ENCODE measurements at places on chromosomes 7 and 10.

GRCh38 chr10:83083831-83084230 lies 1055.5 kb upstream of the GHITM start:
- DNase-seq, result no peak
- no peaks in the 10 kb centered on the region for H3K36me3 ChIP-seq
- no peak overlapping the region for H3K4me3 ChIP-seq
- H3K27me3 ChIP-seq, result no peaks in the 10 kb centered on the region
- no peak overlapping the region for H3K27ac ChIP-seq

DNA sequence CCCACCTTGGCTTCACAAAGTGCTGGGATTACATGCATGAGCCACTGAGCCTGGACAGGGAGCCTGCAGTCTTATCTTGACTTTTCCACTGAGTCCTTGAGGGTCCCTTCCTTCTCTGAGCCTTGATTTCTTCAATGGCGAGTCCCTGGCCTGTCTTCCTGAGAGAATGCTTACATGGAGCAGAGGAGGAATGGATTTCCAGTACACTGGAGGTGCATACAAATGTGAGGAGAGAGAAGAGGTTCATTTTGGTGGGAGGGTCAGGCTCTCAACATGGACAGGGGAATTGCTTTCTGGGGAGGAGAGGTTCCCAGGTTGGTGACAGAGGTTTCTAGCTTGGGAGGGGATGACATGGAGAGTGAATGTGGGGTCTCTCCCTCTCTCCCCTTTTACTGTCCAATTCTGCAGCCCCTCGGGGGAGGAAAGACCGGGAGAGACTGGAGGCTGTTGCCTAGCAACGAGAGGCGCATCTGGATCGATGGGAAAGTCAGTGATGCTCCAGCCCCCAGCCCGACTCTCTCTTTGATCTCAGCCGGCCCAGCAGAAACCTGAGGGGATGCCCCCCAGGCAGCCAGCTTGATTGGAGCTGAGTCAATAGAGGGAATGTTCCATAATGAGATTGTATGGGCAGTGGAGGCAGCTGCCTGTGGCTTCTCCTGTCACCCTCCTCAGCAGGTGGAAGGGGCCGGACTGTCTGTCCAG lies 14.8 kb downstream of the SRRM3 start:
- no peak for DNase-seq
- no peak overlapping the region for H3K27ac ChIP-seq
- peaks cover 20% of the 10 kb centered on the region for H3K27me3 ChIP-seq
- no peak overlapping the region for H3K4me3 ChIP-seq

DNA sequence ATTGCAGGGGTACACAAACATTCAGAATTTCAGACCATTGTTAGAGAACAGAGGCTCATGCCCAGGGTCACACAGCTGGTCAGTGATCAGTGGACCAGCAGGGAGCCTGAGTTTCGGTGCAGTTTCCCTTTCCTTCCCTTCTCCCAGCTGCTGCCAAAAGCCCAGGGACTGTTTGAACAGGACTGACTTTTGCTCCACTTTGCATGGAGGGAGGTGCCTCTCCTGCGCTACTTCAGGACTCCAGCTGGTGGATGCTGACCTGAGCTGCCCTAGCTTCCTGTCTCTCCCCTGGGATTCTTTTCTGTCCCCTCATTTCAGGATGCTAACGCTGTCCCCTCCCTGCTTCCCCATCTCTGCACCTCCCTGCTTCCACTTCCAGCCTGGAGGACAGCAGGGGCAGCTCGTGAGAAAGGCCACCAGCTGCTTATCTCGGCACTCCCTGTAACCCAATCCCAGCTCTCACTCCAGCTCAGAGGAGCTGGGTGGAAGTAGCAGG lies 14.5 kb downstream of the SH2D4B start:
- no peak overlapping the region for H3K4me3 ChIP-seq
- no peak overlapping the region for H3K27ac ChIP-seq
- no peak for DNase-seq
- peaks cover 5% of the 10 kb centered on the region for H3K4me1 ChIP-seq
- H3K36me3 ChIP-seq, result peaks cover 7% of the 10 kb centered on the region
- no peaks in the 10 kb centered on the region for H3K27me3 ChIP-seq

- no peak overlapping the region for H3K4me3 ChIP-seq
- DNase-seq, result no peak
- no peaks in the 10 kb centered on the region for H3K4me1 ChIP-seq
These were observed 6.9 kb upstream of the LDB3 start for GRCh38 chr10:86661161-86662025.

GRCh38 chr10:130244031-130244927 lies 108.1 kb downstream of the GLRX3 start:
- H3K27ac ChIP-seq, result no peak overlapping the region
- peaks cover 25% of the 10 kb centered on the region for H3K36me3 ChIP-seq
- no peak for DNase-seq
- H3K4me1 ChIP-seq, result no peaks in the 10 kb centered on the region
- no peak overlapping the region for H3K4me3 ChIP-seq

- no peaks in the 10 kb centered on the region for H3K27me3 ChIP-seq
- H3K4me3 ChIP-seq, result peak overlapping the region; percentile 56
These were observed 59.8 kb downstream of the COA1 start for GRCh38 chr7:43669286-43670081.

- no peak overlapping the region for H3K4me3 ChIP-seq
- DNase-seq, result no peak
- no peaks in the 10 kb centered on the region for H3K36me3 ChIP-seq
- no peaks in the 10 kb centered on the region for H3K27me3 ChIP-seq
These were observed 30.6 kb downstream of the PODXL start for GRCh38 chr7:131525820-131526219.

- no peaks in the 10 kb centered on the region for H3K36me3 ChIP-seq
- no peak overlapping the region for H3K4me3 ChIP-seq
- H3K27ac ChIP-seq, result no peak overlapping the region
- DNase-seq, result no peak
- no peaks in the 10 kb centered on the region for H3K4me1 ChIP-seq
These were observed 1279.1 kb upstream of the SORCS1 start for GRCh38 chr10:108443636-108444035.

DNA sequence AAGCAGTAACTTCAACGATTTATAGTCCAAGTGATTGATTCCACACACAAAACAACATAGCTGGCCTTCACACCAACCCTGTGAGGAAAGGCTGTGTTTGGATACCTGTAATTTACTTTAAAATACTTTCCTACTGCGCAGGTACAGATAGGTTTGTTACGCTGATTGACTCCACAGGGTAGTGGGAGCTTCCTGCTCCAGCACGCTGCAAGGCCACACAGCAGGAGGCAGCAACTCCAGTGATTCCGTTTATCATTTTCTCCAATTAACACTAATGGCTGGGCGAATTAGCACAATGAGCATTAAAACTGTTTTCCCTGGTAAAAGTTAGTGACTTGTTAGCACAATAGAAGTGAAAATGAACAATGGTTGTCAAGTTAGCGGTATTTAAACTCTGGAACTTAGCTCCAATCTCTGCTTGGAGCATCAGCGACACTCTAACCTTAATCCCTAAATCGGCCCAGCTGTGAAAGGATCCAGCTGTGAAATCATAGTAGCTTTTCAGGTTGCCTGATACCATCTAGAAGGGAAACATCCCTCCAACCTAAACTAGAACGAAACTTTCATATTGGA lies 959 bp downstream of the DCLRE1C start:
- peak overlapping the region; percentile 89 for H3K27ac ChIP-seq
- H3K4me3 ChIP-seq, result peak overlapping the region; percentile 92
- no peak for DNase-seq
- H3K27me3 ChIP-seq, result no peaks in the 10 kb centered on the region

GRCh38 chr7:149130572-149131198 lies 4.6 kb upstream of the ZNF425 start:
- H3K27me3 ChIP-seq, result no peaks in the 10 kb centered on the region
- DNase-seq, result no peak
- peaks cover 22% of the 10 kb centered on the region for H3K4me1 ChIP-seq
- H3K27ac ChIP-seq, result no peak overlapping the region
- no peak overlapping the region for H3K4me3 ChIP-seq
- H3K36me3 ChIP-seq, result peaks cover 10% of the 10 kb centered on the region

DNA sequence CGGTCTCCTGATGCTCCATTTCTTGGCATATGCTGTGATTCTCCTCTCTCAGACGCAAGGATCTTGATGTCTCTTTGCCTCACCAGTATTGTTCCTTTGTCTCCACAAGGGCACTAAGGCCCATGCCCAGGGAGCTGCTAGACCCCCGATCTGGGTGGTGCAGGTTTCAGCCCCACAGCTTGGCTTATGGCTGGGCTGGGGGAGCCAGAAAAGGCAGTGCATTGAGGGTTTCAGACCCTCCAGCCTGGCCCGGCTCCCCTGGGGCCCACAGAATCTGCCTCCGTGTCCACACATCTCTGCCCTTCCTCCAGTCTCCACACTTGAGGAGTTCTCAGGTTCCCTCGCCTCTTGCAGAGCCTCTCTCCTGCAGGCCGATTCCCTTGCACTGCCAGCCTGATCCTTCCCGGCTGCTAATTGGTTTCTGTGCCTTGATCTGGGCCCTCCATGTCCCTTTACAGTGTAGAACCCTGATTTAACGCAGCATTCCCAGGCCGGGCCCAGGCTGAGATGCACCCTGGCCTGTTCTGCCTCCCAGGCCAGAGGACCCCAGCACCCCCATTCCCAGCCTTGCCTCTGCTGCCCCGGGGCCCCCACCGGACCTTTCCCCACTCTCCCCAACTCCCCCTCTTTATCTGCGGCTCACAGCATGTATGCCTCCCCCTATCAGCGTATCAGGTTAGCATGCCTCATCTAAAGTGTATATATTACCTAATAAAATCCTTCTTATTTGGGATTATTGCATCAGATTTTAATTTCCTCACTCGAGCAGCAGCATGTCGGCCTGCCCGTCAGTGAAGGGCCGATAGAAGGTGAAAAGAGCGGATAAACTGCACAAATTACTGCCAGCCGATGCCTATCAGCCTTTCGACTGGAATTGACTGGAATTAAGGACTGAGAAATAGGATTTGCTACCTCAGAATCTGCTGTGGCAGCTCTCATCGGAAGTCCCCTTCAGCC lies 145.7 kb downstream of the C10orf105 start:
- H3K4me3 ChIP-seq, result no peak overlapping the region
- no peak for DNase-seq
- H3K27ac ChIP-seq, result no peak overlapping the region
- H3K27me3 ChIP-seq, result peaks cover 4% of the 10 kb centered on the region

- peak overlapping the region; percentile 76 for H3K4me3 ChIP-seq
- no peaks in the 10 kb centered on the region for H3K27me3 ChIP-seq
- peak overlapping the region; percentile 87 for H3K27ac ChIP-seq
- peaks cover 41% of the 10 kb centered on the region for H3K4me1 ChIP-seq
These were observed 24.9 kb upstream of the ADO start for GRCh38 chr10:62779487-62780248.

DNA sequence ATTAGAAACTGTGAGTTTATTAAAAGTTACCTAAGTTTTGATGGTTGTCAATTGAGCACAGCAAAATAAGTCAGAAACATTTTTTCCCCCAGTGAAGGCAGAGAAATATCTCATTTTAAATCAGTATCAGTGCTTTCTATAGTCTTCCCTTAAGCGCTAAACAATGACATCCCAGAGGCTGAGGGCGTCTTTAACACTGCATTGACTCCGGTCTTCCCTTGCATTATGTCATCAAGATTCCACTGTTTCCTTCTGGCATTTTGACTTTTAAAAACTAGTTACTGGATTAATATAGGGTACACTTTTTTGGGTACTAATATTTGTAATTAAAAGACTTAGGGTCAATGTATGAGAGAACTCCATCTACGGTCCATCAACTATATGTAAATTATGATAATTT lies 3.9 kb downstream of the GLUD1 start:
- no peak overlapping the region for H3K27ac ChIP-seq
- no peak for DNase-seq
- H3K4me3 ChIP-seq, result peak overlapping the region; percentile 98
- H3K36me3 ChIP-seq, result peaks cover under 1% of the 10 kb centered on the region

DNA sequence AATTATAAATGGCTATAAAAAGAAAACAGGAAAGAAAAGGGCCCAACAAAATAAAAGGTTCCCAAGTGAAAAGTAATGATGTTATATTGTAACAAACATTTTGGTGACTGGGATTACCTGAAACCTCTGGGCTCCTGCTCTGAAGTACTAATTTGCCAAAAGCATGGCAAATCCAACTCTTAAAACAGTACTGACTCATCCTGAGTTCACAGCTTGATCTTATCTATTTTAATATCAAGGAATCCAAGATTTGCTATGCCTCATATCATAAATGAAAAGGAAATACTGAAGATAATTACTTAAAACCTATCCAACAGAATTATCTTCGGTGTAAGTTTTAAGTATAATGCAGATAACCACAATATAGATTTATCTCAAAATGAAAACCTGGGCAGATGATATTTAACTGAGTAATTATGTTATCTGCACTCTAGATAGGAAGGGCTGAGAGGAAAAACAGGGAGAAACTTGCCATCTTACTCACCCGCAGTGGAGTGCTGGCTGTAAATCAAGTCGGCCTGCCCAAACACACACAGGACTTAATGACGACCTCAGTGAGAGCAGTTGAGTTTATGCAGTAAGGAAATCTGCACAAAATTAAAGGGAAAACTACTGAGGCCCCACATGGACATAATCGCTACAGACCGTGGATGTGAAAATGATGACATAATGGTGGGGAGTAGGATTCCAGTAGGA lies 48.4 kb downstream of the MPP7 start:
- no peak overlapping the region for H3K4me3 ChIP-seq
- no peaks in the 10 kb centered on the region for H3K27me3 ChIP-seq
- DNase-seq, result no peak
- H3K36me3 ChIP-seq, result no peaks in the 10 kb centered on the region

DNA sequence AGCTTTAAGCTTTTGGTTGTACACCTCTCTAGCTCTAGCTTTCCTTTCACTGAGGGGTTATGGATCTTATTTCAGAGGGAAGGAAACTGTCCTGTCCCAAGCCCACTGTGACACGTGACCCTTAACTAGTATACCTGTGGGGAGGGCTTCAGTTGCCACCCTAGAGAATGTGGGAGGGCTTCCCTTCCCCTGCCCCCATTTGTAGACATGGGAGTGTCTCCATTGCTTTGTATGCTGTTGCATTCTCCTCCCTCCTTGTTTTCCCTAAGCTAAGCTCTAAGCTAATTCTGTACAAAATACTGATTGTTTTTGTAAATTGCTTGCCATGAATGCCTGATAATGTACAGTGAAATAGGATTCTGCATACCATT lies 11.2 kb downstream of the LUC7L2 start:
- peak overlapping the region; percentile 41 for H3K27ac ChIP-seq
- peaks cover 8% of the 10 kb centered on the region for H3K36me3 ChIP-seq
- no peaks in the 10 kb centered on the region for H3K27me3 ChIP-seq
- DNase-seq, result no peak
- H3K4me1 ChIP-seq, result peaks cover 42% of the 10 kb centered on the region

DNA sequence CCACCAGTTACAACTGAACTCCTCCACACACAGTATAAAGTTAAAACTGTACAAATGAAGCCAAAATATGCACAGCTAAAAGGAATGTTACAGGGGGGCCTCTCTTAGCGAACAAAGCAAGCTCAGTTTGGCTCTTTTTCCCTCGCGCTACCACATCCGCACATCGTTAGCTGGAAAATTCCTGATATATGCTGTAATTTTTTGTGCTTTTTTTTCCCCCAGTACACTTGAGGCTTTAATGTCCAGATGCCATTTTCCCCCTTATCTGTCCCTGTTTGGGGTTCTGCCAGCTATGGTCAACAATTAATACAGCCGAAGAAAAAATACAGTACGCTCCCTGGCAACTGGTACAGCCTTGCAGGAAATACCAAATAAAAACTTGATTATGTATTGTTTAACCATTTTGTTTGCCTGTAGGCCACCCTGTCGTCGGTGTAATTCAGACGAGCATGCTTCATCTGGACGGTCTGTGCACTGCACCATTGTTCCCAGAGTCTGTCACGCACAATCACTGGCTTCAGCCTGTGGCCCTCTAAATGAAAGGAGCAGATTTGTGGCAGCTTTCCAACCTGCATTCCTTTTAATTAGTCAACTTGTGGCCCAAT lies 108.1 kb upstream of the FAM133B start:
- H3K4me3 ChIP-seq, result no peak overlapping the region
- H3K36me3 ChIP-seq, result no peaks in the 10 kb centered on the region
- H3K4me1 ChIP-seq, result peaks cover 4% of the 10 kb centered on the region
- no peaks in the 10 kb centered on the region for H3K27me3 ChIP-seq
- DNase-seq, result no peak

GRCh38 chr10:129853562-129853903 lies 110.5 kb downstream of the EBF3 start:
- H3K27me3 ChIP-seq, result no peaks in the 10 kb centered on the region
- H3K4me1 ChIP-seq, result no peaks in the 10 kb centered on the region
- H3K27ac ChIP-seq, result no peak overlapping the region
